HEK293T (cell line): ENCODE measurements at places on chromosomes 3 and 15.
A peak's percentile ranks its signal among the peaks of the same experiment; 100 is the strongest.

DNA sequence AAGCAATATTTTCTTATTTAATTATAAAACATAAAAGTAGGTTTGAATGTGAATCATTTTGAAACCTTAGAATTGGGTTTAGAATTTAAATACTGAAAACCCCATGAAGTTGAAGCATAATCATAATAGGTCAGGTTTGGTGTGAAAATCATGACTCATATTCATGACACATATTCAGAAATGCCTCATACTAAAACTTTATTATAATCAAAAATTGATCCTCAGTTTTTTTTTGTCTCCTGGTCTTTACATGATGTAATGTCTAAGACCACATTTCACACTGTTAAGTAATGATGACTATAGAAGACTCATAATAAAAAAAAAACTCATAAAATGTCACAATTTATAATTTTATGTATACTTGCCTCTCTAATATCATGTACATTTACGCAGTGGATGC lies 190.4 kb downstream of the FOXP1 start:
- no peak for DNase-seq

GRCh38 chr3:49609815-49610214 lies 55.5 kb downstream of the BSN start:
- DNase-seq, result no peak

DNA sequence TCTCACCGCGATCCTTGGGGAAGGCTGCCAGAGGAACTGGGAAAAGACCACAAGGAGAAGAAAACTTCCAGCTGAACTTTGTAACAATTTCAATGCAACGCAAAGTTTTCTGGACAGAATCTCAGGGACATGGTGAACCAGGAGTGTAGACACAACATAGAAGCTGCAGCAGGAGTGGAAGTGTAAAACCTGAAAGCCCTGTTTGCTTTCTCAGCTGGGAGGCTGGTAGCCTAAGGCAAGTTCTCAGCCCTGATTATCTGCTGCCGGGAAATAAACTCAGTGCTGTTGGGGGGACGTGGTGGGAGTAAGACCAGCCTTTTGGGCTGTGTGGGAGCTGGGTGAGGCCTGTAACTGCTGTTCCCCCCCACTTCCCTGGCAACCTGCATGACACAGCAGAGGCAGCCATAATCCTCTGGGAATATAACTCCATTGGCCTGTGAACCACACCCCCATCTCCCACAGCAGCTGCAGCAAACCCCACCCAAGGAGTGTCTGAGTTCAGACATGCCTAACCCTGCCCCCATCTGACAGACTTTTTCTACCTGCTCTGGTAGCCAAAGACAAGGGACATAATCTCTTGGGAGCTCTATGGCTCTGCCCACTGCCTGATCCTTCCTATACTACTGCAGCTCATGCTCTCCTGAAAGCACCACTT lies 106.7 kb downstream of the ZNF621 start:
- no peak for DNase-seq

DNA sequence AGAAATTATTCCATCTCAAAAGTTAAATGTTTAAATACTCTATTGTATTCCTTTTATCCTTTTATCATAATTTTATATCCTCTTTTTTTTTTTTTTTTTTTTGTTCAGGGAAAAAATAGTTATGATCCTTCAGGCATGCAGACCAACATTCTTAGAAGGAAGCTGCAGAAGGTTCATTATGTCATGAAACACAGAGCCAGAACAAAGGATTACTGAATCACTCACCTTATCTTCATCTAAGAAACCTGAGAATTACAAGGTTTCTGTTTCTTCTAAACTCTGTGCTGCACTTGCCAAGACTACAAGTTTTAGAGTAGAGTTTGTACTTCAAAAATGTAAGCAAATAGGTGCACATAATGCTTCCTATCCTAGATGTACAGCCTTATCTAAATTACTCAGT lies 3.3 kb downstream of the PLCH1 start:
- DNase-seq, result no peak

DNA sequence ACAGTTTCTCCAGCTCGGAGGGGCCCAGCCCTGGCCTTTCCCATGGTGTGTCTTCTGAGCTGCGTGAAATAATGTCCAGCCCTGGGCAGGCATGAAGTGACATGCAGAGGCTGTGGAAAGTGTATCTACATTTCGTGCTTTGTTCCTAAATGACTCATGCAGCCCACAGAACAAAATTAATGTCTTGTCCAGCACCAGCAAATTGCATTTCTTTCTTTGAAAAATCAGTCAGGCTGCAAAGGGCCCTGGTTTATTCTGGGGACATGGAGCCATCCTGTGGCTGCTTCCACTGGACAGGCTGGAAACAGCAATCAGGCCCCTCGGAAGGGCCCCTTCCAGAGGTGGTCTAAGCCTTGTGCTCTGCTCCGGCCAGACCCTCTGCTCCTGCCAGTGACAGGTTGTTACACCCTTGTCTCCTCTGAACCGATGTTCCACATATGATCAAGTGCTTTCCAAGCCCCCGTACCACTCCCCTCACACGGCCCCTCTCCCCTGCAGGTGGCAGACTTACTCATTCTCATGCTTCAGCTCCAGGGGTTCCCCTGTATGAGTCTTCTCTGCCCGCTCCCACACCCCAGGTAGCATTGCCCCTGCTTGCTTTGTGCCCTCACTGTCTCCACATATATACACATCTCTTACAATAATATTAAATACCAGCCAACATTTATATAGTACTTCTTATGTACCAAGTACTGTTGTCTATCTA lies 33.7 kb downstream of the CRYGS start:
- DNase-seq, result no peak

- DNase-seq, result no peak
Observed at GRCh38 chr3:188455748-188456147, 301.8 kb downstream of the LPP start.

DNA sequence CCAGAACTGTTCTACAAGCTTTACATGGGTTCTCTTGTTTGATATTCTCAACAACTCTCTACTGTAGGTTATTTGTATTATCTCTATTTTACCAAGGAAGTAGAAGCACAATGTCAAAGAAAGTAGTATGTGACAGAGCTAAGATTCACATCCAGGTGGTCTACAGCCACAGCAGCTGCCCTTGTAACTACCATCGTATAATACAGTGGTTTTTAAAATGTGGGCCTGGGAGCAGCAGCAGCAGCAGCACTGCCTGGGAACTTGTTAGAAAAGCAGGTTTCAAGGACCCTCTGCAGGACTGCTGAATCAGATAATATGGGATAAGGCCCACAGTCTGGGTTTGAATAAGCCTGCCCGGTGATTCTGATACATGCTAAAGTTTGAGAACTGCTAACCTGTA lies 357.1 kb upstream of the SATB1 start:
- no peak for DNase-seq

GRCh38 chr15:72341361-72341760 lies 21.4 kb upstream of the CELF6 start:
- peak; percentile 39 for DNase-seq

DNA sequence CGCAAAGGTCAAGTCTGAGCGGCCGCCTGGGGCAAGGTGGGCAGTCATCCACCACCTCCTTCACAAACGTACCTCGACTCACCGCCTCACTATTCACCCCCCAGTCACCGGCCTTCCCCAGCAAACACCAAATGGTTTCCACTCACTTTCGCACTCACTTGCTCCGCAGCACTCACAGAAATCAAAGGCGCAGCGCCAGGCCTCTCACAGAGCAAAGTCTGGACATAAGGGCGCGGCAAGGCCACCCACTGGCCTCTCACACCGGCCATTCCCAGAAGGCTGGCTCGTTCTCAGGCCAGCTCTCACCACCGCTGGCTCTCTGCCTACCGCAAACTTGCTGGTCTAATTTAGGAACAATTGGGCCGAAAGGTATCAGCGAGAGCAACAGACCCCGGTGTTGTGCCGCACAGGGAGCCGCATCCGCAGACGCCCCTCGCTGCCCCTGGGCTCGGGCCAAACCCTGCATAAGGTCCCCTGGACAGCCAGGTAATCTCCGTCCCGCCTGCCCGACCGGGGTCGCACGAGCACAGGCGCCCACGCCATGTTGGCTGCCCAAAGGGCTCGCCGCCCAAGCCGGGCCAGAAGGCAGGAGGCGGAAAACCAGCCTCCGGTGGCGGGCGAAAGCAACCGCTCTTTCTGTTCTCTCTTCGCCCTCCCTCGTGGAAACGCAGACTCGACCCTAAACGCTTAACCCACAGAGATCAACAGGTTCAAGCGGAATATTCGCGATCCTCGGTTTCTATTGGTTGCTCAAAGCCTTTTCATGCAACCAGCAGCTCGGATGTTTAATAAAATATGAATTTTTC lies 2.9 kb downstream of the SHOX2 start:
- no peak for DNase-seq

- DNase-seq, result no peak
Observed at GRCh38 chr15:60744826-60745460, 266.0 kb upstream of the ICE2 start.

- DNase-seq, result no peak
Observed at GRCh38 chr3:24405057-24405456, 89.6 kb downstream of the THRB start.

- no peak for DNase-seq
Observed at GRCh38 chr15:63135281-63135680, 13.6 kb downstream of the LACTB start.

DNA sequence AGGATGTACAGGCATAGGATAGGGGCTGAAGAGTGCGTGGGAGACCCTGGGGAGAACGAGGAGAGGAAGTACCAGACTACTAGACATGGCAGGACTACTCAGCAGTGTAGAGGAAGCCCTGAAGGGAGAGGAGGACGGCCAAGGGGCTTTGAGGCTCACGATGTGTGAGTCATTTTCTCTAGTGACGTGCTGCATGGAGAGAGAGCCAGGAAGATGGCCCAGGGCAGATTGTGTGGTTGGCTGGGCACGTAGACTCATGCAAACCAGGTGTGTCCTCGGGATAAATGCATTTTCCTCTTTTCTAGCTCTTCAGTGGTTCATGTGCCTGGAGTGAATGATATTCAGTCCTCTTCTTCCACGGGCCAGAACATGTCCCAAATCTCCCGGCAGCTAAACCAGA lies 115.0 kb upstream of the ABHD17C start:
- no peak for DNase-seq

GRCh38 chr3:36944641-36945270 lies at the start of gene TRANK1:
Gene TRANK1 (minus strand): TSS chr3:36945054. CDS start chr3:36944809, 245 bp downstream.
- DNase-seq, result no peak

- DNase-seq, result peak; percentile 59
Observed at GRCh38 chr3:100993309-100993708, at the start of gene ABI3BP. Gene ABI3BP (minus strand): TSS chr3:100993421. CDS start chr3:100993384, 37 bp downstream.

DNA sequence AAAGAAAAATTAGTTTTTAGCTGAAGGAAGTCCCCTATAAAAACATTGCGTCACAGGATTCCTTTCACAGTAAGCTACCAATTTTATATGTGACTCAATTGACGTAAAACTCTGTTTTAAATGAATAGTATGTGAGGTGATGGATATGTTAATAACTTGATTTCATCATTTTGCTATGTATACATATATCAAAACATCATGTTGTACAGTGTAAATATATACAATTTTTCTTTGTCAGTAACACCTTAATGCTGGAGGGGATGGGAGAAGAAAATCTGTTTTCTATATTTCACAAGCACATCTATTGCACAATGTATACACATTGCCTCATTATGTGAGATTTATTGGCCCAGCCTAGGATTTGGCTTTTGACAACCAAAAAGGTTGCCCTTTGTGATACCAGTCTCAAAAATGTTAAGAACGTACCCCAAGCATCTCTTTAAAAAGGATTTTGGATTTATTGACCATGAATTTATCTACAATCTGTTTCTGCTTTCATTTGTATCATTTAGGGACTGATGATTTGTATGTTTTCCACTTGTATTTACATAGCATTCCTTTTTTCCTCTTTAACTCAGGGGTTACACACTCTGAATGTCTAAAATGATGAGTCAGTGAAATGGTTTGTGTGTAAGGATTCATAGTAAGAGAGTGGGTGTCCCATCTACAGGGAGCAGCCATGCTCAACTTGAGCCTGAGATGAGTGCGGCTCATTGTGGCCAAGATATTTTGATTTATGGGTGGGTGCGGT lies 62.6 kb downstream of the CRTC3 start:
- no peak for DNase-seq

GRCh38 chr15:40844696-40845030 lies 815 bp downstream of the SPINT1 start:
- DNase-seq, result no peak

DNA sequence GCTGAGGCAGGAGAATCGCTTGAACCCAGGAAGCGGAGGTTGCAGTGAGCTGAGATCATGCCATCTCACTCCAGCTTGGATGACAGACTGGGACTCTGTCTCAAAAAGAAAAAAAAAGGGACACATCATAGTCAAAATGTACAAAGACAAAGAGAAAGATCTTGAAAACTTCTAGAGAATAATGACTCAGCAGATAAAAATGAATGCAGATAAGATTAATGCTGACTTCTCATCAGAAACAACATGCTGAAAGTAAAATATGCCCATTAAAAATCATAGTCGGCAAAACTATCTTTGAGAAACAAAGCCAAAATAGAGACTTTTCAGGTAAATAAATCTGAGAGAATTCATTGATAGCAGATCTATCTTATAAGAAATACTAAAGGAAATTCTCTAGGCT lies 271.1 kb upstream of the GPR149 start:
- DNase-seq, result no peak

DNA sequence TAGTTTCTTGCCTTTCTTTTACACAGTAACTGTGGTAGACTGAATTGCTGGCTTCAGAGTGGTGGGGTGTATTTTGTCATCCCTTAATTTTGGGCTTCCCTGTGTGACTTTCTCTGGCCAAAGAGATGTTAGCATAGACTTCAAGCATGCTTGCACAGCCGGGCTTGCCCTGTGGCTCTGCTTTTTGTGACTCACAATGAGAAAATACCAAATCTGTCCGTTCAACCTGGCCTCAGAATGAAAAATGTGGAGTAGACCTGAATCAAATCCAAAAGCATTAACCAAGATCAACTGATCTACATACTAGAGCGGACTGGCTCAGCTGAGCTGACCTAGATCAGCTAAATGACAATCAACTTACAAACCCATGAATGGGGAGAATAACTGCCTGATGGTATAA lies 51.4 kb downstream of the PLAAT1 start:
- DNase-seq, result no peak

GRCh38 chr3:138833899-138834595 lies 681 bp downstream of the PIK3CB start:
- peak; percentile 55 for DNase-seq

GRCh38 chr15:63995789-63996188 lies 50.5 kb downstream of the DAPK2 start:
- DNase-seq, result no peak
